Astrocyte of the cerebellum (primary cell): ENCODE measurements at places on chromosomes 5 and 9.

DNA sequence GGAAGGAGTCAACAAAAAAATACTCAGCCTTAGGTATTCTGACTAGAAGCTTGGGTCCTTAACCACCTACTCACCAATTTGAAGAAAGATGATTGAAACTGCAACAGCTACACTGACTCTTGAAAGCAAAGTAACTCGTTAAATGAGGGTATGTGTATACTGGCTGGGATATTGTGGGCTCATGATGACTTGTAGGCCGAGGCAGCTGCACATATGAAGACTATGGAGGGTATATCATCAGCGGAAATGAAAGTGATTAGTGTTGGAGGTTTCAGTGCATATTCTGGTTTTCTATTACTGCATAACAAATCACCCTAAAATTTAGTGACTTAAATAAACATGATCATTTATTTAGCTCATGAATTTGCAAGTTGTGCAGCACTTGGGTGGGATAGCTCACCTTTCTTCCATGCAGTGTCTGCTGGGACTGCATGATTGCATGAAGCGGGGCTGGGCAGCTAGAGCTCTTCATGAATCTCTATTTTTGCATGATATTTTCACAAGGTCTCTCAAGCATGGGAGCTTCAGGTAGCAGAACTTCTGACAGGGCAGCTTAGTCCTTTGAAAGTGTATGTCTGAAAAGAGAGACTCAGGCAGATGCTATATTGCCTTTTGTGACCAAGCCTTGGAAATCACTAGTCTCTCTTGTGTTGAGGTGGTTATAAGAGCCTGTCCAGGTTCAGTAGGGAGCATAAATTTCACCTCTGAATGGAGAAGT is 96.1 kb upstream of the CDKN2B start:
- no peak for DNase-seq

DNA sequence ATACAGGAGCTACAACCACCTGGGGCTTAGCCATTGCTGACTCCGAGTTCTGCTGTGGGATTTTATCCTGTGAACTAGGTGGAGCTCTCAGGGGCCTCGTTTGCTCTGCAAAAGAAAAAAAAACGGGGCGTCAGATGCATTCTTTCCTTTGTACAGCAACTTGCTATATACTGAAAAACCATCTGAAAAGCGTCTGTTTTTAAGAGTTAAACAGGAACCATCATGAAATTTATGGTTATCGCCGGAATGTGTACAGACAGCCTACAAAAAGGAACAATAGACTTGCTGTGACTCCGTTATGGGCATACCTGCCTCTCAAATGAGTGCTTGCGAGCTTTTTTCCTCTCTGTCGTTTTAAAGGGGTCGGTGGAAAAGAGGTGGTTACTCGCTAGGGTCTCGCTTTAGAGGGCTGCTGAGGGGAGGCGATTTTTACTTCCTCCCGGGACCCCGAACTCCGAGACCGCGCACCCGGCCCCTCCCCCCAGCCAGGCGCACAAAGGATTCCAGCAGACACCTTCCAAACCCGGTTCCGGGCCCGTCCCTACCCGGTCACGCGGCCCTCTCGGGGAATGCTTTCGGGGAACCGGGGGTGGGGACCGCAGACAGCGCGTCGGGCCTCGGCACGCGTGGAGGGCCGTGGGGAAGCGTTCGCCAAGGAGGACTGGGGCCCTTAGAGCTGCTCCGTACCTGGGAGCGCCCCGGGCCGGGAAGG is 826 bp downstream of the PAIP1 start:
- no peak for DNase-seq

GRCh38 chr5:142482207-142482606 is 157.4 kb upstream of the SPRY4 start:
- no peak for DNase-seq

DNA sequence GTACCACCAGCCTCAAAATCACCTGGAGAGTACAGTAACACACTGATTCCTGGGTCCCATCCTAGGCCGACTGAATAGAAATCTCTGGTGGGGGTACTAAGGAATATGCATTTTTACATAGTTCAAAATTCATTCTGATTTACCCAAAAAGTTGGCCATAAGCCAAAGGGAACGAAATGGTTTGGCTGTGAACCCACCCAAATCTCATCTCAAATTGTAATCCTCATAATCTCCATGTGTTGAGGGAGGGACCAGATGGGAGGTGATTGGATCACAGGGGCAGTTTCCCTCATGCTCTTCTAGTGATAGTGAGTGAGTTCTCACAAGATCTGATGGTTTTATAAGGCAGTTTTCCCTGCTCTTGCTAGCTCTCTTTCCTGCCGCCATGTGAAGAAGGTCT is 31.1 kb downstream of the MEGF9 start:
- no peak for DNase-seq

- no peak for DNase-seq
These were observed 36.8 kb upstream of the GLIPR2 start for GRCh38 chr9:36099718-36100117.

DNA sequence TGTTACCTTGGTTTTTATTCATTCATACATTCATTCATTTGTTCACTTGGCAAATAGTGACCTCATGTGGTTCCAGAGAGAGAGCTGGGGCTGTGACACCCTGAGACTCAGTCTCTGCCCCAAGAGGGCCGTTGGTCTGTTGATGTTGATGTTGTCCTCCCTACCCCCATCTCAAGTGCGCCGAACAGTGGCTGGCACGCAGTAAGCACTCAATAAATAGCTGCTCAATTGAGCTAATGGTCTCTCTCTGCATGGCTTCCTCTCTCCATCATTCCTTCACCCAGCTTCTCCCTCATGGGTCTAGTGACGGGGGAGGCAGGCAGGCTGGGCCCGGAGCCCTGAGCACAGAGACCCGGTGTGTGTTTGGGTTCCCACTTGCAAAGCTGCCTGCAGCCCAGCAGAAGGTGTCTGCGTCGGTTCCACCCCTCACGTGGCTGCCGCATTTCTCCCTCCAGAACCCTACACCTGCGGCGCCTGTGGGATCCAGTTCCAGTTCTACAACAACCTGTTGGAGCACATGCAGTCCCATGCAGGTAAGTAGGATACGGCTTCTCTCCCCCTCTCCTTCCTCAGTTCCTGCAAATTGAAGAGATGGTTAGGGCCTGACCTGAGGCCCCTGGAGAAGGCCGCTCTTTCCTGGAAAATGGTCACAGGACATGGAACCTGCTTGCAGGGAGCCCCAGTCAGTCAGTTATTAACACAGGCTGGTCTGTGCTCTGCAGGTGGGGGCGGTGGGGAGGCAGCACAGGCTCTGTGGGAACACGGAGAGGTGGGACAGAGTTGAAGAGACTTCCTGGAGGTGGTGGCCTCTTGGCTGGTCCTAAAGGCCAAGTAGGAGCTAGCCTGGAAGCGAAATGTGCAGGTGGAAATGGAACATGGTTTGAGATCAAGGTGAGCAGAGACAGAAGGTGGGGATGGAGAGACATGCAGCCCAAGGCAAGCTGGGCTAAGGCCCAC is 42.0 kb downstream of the AMBP start:
- no peak for DNase-seq

- no peak for DNase-seq
These were observed 12.2 kb upstream of the F2R start for GRCh38 chr5:76703707-76704106.

- no peak for DNase-seq
These were observed 47.8 kb upstream of the ALDH1B1 start for GRCh38 chr9:38344566-38345324.

DNA sequence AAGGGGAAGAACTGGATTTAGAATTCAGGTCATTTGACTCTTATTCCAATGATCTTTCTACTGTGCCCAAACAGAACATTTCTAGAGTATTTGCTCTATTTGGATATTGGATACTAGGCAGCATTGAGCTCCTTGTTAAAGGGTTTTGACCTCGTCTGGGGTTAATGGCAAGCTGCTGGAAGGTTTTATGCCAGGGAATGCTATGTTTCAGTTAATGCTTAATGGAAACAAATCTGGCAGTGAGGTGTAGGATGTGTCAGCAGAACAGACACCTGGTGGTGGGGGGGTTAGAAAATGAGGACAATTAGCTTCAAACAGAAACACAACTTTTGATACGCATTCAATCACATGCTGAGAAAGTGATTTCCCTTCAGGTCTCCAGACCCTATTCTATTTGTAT is 51.5 kb downstream of the AGXT2 start:
- DNase-seq, result no peak

DNA sequence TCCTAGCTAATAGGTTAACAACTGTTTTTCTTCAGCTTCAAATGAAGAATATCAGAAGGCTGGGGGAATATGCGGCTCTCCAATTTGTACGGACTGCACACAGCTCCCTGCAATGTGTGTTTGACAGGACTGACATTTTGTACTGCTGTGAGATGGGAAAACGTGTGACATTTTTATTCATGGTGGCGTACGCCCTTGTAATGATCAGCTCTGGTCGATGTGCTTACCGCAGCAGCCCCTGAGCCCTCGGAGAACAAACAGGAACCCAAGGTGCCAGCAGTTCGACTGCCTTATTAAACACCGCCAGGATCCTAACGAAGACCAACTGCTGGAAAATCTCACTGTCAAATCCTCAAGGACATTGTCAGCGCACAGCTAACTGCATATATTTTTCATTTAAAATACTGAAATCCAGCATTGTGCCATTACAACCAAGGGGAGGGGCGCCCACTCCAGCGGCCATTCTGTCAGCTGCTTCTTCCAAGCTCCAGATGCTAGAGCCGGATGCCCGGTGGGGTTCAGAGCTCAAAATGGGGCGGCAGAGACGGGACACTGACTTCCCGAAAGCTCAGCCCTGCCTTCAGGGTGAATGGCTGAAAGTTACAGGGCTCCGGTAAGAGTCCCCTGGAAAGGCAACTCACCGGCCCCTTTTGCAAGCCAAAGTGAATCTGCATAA is 66.8 kb downstream of the CRB2 start:
- no peak for DNase-seq

DNA sequence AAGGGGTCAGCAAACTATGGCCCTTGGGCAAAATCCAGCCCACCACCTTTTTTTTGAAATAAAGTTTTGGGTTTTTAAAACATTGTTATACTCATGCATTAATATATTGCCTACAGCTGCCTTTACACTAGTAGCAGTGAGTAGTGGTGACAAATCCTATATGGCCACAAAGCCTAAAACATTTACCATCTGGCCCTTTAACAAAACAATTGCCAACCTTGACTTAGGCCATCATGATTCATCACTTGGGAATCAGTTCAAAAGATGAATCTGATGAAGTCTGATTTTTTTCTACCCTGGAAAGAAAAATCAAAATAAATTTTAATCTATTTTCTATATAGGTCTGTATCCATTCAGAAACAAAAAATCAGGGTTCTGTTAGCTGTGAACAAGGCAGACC is 484.9 kb downstream of the BNC2 start:
- DNase-seq, result peak; percentile 22

DNA sequence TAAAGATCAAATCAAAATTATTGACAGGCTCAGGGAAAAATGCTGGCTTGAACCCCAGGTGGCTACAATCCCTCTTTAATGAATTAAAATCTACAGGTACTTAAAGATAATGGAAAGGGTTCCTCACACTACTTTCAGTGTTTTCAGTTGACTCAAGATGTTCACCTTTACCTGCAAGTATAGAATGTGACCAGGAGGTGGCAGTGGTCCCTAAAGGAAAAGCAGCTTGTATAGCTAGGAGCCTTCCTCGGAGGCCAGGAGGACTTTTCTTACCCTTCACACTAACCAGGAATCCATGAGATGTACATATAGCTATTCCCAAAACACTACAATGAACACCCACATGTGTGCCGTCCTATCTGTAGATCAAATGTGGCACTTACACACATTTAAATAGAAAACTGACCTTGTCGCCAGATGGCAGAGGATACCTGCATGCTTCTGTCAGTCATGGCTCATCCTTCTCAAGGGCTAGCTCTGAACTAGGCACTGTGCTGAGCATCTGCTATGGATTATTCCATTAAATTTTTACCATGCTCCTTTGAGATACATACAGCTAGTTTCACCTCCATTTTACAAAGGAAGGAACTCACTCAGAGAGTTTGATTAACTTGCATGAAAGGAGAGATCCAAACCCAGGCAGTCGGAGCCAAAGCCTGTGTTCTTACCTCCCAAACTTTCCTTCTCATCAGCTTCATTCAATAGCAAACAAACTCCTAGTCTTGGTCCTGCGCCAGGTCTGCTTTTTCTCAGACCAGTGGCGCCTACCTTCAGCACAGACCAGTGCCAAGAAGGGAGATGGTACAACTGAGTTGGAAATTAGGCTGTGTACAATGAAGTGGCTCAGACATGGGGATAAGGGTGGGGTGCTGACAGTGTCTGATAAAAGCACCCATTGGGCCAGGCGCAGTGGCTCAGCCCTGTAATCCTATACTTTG is 24.5 kb downstream of the C9orf152 start:
- DNase-seq, result peak; percentile 55

DNA sequence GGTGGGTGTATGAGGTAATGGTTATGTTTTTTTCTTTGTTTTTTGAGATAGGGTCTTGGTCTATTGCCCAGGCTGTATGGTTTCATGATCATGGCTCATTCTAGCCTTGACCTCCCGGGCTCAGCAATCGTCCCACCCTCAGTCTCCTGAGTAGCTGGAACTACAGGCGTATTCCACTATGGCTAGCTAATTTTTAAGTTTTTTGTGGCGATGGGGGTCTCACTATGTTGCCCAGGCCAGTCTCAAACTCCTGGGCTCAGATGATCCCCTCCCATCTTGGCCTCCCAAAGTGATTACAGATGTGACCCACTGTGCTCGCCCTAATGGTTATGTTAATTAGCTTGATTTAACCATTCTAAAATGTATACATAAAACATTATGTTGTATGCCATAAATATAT is 5.6 kb downstream of the CNTLN start:
- DNase-seq, result no peak

- DNase-seq, result peak; percentile 66
These were observed 13.9 kb upstream of the BASP1 start for GRCh38 chr5:17203329-17204132.

DNA sequence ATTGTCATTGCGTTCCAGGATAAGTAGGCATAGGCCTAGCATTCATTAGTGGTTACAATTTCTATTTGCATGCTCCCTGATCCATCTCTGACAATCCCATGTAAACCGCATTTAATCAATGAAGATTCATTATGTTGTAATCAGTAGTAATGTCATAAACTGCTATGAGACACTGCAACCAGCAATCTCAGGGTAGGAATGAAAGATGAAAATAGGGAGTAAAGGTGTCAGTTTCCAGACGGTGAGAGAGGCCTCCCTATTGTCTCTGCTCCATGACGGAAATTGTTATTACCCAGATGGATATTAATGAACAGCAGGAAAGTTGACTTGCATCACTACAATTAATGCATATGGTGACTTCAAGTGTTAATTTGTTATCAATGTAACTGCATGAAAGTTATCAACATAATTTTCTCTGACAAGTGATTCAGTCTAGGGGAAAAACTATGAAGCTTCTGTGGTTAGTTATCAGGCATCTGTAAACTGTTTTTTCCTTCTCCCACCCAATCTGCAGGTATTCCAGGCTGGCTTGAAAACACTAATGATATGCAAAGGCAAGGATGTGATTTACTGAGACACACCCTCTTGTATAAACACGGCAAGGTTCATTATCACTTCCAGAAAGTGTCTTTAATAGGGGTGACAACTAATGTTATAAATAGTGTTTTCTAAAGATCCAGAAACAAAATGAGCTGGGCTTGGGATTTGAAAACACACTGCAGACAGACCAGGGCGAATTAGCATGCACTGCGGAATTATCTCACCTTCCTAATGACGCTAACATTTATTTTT is 73.5 kb downstream of the ZNF622 start:
- no peak for DNase-seq

GRCh38 chr9:94991961-94992907 is 265.7 kb downstream of the AOPEP start:
- no peak for DNase-seq
